Fibroblast of skin of abdomen (primary cell): ENCODE measurements at places on chromosomes 4 and X.

- peak; percentile 29 for DNase-seq
Observed at GRCh38 chr4:103853627-103854026, 133.8 kb upstream of the TACR3 start.

GRCh38 chr4:19241895-19242294, 1009.8 kb upstream of the SLIT2 start:
- no peak for DNase-seq

DNA sequence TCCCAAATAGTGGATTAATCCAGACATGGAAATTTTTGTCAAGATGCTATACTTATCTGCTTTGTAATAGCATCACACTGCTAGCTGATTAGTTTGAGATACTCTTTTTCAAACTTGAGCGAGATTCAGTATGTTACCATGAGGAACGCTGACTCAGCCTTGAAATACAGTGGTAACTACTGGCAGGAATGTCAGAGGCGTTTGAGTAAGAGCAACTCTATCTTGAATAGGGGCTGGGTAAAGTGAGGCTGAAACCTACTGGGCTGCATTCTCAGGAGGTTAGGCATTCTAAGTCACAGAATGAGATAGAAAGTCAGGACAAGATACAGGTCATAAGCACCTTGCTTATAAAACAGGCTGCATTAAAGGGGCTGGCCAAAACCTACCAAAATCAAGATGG, 2519.6 kb downstream of the ARAP2 start:
- DNase-seq = no peak

DNA sequence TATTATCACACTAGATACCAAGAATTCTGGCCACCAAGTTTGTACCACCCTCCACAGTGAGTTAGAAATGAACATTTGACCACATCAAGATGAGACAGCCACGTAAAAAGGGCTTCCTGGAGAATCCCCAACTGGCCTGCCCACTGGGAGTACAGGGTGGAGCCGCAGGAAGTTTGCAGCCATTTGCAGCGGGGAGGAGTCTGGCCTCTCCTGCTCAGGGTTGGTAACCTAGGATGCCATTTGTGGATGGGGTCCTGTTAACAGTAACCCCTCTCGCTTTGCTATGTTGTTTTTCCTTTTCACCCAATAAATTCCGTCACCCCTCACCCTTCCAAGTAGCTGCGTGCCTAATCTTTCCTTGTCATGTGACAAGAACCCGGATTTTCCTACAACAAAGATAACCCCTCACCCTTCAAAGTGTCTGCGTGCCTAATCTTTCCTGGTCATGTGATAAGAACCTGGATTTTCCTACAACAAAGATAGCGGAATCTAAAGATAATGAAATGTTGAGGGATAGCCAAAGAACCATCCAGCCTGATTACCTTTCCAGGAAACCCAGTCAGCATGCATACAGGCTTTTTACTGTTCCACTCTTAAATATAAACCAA, 245.4 kb downstream of the NAF1 start:
- DNase-seq = no peak

- peak; percentile 2 for DNase-seq
Observed at GRCh38 chr4:130485371-130485770, 1389.4 kb downstream of the C4orf33 start.

- no peak for DNase-seq
Observed at GRCh38 chrX:55206162-55206941, 13.8 kb upstream of the PAGE5 start.

- DNase-seq = no peak
Observed at GRCh38 chr4:164221631-164222030, 532.3 kb upstream of the SMIM31 start.

DNA sequence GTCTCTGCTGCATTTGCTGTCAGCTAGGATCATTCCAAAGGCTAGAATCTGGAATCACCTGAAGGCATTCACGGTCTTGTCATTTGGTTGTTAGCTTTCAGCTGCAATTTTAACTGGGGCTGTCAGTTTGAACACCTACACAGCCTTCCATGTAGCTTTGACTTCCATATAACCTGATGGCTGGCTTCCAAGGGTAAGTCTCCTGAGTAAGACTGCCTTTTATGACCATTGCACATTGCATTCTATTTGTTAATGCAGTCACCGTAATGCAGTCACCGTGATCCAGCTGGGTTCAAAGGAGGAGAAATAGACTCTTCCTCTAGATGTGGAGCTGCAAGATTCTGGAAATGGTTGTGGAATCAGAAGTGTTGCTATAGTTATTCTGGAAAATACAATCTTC, 1284.2 kb downstream of the ADGRL3 start:
- DNase-seq = no peak

GRCh38 chr4:94583914-94584641, 132.3 kb downstream of the PDLIM5 start:
- DNase-seq = no peak

- DNase-seq = no peak
Observed at GRCh38 chrX:147522981-147523380, 388.7 kb upstream of the FMR1 start.

DNA sequence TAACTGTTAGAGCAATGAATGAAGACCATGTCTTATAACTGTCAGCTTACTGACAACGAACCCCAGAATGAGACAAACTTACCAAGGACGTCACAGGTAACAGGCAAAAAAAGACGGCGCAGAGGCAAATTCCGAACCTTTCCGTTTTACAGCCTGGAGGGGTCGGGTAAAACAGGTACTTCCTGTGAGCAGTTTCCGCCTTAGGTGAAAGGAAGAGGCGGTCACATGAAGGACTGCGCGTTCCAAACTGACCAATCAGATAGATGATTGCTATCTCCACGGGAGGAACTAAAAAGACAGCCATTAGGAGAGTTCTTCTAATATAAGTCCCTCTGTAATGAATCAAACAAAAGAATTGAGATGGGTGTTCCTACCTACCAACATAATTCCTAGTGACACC, at the start of gene COX7B2:
Gene COX7B2, minus strand, starts transcription at position 168 of the 400 bp plus-strand sequence. CDS start 174,053 bp downstream, outside the sequence.
- no peak for DNase-seq

DNA sequence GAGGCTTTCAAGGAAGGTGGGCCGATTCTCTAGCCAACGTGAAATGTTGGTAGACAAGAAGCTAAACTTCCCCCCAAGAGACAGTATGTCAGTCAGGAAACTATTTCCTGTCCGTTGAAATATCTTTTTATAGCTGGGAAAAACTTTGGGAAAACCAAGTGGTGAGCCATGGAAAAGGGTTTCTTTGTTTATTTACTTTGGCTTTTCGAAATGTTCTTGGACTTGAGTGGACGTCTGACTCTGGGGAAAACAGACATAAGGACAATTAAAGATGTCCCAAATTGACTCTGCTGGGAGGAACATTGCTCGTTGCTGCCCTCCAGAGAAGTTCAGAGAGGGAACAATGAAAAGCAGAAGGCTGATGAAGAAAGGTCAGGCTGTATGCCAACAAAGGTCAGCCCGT, 295.4 kb downstream of the RAPGEF2 start:
- peak; percentile 25 for DNase-seq

DNA sequence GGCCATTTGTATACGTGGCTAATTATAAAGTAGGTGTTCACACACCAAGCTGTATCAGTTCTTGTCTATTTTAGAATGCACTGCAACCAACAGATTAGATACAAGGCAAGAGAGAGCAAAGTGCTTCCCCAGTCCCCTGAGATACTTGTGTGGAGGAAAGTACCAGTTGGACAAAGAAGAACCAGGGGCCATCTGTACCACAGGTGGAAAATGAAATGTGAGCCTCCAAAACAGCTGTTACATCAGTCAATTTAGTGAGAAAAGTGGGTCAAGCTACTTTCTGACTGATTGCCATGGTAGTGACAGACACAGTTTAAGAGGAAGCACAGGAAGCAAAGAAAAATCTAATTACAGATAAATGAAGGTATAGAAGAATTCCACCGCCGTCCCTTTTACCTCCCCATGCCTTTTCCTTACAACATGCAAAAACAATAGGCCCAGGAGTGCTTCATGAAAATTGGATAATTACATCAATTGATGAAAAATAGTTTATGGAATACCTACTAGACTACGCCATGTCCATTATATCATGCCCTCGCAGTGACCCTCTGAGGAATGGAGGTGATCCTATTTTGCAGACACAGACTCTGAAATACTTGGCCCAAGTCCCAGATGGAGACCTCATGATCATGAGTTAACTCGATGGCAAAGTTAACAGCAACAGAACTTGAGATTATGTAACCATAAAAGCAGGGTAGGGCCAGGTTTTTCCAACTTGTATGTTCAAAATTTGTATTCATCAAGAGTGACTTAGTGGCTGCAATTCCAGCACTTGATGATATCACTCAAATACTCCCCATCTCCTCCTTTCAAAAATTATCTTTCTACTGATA, 15.8 kb downstream of the SMPX start:
- DNase-seq = no peak

DNA sequence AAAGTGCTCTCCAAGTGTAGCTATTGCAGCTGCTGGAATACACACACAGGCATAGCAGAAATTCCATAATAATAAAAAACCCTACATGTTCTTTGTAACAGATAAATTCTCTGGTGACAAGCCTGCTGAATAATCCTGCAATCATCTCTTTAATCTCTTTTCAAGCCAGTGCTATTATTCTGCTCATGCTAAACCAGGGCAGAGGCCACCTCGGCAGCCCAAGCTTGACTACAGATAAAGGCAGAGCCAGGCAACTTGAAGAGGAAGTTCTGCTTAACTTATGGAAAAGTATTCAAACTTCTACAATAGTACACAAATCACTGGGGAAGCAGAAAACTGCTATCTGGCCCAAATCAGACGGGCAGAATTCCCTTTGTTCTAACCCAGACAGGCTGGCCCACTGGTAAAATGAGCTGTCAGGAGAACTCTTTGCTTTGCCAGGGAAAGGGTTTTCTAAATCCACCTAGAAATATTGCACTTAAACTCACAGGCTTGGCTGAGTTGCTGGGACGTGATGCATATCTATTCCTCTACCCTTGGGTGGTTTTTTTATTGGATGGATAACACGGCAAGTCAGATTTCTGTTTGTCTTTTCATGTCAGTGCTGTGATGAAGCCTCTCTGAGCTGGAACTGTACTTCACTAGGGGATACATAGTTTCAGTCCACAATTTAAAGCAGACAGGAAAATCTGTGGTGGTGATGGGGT, 70.5 kb downstream of the GATB start:
- DNase-seq = peak; percentile 83

DNA sequence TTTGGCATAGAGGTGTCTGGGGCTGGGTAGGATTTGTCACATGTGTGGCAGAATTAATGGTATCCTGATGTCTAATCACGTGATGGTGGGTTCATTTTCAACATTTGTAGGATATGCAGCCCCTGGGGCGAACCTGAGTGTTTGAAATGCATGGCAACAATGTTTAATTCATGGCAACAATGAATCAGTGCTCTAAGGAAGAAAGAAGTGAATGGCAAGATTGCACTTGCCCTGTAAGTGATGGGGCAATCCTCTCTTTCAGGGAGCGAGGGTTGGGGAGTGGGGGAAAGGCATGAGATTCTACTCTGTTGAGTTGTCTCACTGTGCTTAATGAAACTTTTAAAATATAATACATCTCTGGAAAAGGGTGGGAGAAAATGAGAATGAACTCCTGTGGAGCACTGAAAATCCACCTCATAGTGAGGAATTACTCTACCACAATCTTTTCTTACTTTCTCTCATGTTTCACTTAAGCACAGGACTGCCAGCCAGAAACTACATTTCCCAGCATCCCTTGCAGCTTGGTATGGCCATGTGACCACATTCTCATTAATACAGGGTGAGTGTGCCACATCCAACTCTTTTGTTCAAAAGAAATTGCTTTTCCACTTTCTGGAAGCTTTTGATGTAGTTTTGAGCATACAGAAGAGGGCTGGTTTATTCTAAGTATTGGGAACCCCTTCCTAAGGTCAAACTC, 64.0 kb upstream of the PGM2 start:
- peak; percentile 24 for DNase-seq

DNA sequence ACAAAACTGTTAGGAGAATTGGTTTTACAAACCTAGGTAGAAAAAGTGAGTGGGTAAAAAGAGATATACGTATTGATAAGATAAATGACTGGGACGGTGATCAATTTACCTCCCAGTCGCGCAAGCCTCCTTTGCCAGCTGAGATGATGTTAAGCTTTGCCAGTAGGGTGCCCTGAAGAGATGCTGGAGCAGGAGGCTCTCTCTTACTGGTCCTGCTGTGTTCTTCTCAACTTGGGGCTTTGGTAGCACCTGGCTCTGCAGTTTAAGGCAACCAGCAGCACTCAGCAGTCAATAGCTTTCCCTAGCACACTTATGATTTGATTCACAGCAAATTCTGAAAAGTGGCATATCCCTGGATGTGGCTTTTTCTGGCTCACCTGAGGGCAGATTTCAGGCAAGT, 1461.7 kb downstream of the ADGRL3 start:
- DNase-seq = no peak

DNA sequence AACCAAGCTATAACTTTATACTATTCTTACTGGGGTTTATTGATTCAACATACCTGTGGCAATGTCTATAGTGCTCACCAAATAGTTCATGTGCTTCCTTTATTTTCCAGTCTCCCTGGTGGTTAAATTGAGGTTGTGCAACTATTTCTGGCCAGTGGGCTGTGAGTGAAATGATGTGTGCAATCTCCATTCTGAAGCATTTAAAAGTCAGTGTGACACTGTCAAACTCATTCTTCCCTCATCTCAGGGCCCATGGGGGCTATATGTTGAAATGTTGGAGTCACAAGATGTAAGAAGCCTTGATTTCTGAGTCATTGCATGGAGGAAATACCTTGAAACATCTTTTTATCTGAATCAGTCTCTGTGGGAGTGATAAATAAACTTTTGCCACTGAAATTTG, 414.3 kb upstream of the RPS6KA3 start:
- DNase-seq = peak; percentile 83

DNA sequence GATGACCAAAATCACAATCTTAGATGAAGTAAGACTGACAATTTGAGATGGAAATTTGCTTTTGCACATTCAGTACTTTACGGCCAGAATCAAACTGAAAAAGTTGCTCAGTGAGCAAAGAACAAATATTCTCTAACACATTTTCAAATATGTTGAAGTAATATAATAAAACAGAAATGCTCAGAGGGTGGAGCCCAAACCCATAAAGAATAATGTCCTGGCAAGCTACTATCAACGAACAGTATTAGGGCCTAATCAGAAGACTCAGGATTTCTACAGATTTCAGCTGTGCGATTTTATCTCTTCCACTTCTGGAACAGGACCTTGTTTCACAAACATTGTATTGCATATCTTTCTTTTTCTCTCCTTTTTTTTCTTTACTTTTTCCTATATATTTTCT, 505.0 kb downstream of the TECRL start:
- DNase-seq = no peak

DNA sequence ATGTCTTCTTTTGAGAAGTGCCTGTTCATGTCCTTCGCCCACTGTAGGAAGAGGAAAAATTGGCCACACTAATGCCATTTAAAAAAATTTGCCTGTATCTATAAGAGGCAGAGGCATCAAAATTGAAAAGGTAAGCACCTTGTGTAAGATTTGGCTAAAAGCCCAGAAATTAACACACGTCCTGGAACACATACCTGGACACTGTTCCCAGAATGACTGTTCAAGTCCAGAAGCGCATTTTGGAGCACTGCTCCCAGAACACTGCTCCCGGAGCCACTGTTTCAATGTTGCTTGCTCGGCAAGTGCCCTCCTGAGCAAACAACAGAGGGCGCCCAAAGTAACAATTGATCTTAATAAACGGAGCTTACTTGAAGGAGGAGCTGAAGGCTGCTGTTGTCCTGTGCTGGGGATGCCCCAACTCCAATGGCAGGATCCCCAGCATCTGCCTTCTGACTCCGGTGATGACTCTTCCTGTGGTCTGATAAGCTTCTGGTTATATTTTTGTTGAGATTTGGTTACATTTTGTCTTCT, 1958.6 kb downstream of the C4orf33 start:
- DNase-seq = no peak
